ENCODE measurements at places on chromosomes 4 and X. TPM values are rescaled to one million over a fixed set of nuclear protein-coding genes. Genes with fewer than 3 reads are reported as not detected.

The KDR gene
- total RNA-seq = under 0.01 TPM

The MTNR1A gene
- not detected for total RNA-seq

The CXCL11 gene
- not detected for total RNA-seq

The DDIT4L gene
- total RNA-seq = 12.9 TPM

The HTRA3 gene
- 2.3 TPM for total RNA-seq

The SH3RF1 gene
- total RNA-seq = 23.1 TPM

The TMEM156 gene
- total RNA-seq = not detected

Measured in subcutaneous preadipocyte (primary cell).